Activated CD4-positive, alpha-beta memory T cell treated with anti-CD3 and anti-CD28 coated beads, Interleukin-2, amount 10 ng/mL, durations not matched to agents 7 days and 5 days (primary cell): ENCODE measurements at places on chromosomes 3 and 15.

DNA sequence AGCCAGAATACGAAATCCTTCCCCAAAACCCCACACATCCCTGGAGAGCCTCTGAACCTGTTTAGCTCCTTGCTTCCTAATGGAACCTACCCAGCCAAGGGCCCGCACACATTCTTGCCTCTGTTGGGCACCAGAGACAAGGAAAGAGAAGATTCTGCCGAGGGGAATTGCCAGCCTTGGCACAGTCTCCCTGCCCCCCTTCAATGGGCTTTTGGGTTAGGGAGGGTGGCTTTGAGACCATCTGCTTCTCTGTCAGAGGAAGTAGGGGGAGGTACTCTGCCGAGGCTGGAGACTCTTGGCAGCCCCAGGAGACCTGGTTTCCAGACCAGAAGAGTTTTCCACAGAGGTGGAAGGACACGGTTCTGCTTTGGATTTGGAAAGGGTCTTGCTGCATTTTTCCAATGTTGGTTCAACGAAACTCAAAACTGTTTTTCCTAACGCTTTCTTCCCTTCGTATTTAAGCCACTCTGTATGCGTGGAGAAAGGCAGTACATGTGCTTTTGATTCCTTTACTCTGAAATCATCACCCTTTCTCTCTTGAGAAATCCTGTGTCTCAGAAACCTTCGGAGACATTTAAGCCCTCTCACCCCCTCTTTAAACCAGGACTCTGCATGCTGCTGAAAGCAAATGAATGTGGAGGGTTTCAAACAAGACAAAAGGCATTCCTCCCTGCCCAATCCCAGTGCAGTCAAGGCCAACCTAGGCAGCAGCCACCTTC, 78.8 kb upstream of the PRR23C start:
- DNase-seq, result no peak

DNA sequence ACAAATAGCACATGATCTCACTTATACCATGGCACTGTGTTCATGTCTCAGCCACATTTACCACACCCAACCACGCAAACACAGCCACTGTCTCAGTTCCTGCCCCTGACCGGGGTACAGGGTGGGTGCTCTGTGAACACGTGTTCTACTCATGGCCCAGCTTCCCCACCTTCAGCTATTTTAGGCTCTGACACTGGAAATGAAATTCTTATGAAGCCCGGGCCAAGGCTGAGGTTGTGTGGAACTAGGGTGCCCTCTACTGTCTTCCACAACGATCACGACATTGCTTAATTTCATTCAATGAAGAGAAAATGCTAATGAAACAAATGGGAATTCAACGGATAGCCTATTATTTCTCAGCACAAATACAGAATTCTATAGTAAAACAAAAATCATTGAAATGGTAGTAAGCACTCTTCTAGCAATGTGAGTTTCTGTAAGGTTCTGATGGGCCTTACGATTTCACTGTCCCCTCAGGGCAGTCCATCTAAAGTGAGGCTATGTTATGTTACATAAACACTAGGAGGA, 2.1 kb upstream of the GABRA5 start:
- DNase-seq, result no peak

GRCh38 chr15:42274702-42274989, 1.4 kb upstream of the TMEM87A start:
- DNase-seq, result no peak

DNA sequence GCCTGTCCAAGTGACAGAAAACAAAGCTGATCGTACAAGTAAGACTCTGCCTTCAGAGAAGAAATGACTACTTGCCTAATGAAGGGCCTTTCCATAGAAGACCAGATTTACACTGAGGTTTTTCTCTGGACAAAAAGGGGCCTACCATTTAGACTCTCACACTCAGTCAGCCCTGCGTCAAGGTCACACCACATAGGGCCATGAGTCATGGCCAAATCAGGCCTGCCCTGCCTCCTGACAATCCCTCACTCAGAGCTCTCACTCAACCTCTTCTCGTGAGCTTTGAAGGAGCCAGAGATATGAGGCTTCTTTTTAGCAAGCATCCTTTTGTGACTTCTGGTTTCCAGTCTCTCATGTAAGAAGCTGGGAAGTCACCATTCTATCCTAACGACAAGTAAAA, 68.1 kb upstream of the NMNAT3 start:
- no peak for DNase-seq

GRCh38 chr3:7669641-7670040, 808.7 kb downstream of the GRM7 start:
- no peak for DNase-seq

- no peak for DNase-seq
Measured at GRCh38 chr3:126934991-126935390, 47.9 kb upstream of the PLXNA1 start.

GRCh38 chr3:165641569-165642310, 195.5 kb downstream of the BCHE start:
- DNase-seq, result no peak

- no peak for DNase-seq
Measured at GRCh38 chr3:38173834-38174418, 8.6 kb downstream of the OXSR1 start.

- no peak for DNase-seq
Measured at GRCh38 chr3:52636673-52637072, 49.0 kb downstream of the PBRM1 start.

GRCh38 chr3:22923711-22924110, 279.4 kb upstream of the UBE2E2 start:
- no peak for DNase-seq

DNA sequence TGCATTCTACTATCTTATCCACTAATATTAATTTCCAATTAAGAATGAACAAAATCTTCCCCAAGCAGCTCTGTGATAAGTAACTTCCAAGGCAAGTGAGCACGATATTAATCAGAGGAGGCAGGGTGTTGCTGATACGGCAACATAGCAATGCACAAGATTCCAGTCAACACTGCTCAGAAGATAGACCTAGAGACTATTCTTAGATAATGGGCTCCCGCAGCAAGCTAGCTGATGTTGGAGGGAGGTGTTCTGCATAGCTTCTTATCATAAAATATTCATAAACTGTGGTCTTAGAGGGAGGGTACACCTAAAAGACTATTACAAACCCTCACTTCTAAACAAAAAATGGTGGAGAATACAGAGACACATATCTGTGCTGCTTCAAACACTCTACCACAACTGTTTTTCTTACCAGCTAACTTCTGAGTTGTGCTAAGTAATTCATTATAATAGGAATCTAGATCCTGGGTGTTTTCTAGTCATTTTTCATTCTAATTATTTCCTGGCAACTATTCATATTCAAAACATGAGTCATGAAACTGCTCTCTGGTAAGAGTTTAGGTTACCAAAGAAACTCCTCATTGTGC, 382.0 kb upstream of the SOX14 start:
- DNase-seq, result no peak

DNA sequence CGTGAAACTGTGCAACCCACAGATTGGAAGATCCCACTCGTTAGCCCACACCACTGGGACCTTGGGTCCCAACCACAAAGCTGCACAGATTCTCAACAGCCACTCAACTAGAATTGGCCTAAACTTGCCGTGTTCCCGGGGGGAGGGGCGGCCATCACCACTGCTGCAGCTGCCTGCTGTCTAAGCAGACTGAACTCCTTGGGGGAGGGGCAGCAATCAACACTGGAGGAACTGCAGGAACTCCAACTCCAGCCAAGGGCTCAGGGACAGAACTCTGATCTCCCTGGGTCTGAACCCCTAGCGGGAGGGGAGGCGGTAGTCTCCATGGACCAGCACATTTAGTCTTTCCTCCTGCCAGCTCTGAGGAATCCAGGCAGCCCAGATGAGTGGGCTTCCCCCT, 205.9 kb downstream of the RSL24D1 start:
- DNase-seq, result no peak

DNA sequence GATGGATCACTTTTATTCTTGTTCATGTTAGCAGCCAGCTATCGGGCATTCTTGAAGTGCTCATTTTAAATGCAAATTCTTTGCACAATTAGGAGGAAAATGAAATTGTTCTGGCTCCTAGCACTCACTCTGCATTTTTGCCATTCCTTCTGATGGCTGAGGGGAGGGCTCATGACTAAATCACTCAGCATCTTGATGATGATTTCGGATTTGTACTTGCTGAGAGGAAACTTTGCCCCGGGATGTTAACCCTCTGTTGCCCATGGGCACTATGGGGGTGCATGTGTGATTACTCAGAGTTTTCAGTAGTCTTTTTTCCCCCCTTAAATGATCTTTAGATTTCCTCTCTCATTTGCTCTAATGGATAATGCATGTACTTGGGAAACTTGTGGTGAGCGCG, 299.6 kb upstream of the C2CD4B start:
- no peak for DNase-seq

DNA sequence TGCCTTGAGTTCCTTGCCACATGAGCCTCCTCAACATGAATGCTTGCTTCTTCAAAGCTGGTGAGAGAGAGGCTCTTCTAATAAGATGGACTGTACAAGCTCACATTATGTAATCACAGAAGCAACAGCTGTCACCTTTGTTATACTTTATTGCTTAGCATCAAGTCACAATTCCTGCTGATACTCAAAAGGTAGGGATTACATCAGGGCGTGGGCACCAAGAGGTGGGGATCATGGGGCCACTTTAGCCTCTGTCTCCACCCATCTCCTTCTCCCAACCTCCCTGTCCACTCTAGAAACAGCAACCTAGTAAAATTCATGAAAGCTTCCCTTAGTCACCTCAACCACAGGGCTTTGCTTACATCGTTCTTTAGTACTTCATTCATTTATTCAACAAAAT, 95.9 kb downstream of the FAM43A start:
- no peak for DNase-seq

DNA sequence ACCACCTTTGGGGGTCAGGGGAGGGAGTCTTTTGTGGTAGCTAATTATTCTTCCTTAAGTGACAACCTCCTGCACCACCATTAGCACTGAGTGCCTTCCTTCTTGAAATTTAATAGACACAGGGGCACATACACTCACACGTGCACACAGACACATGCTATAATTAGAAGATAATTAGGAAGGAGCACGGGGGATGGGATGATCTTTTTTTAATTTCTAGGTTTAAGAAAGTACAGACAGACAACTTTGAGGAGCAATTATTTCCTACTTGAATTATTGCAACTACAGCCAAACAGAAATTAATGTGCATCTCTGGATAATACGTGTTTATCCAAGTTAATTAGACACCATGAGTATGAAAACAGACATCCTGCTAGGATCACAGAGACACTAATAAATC, 44.8 kb upstream of the GUCA1C start:
- DNase-seq, result no peak
